Activated gamma-delta T cell treated with Interleukin-2 at 50 U/mL for 16 hours (primary cell): ENCODE measurements at places on chromosomes 5 and 9.
A peak's percentile ranks its signal among the peaks of the same experiment; 100 is the strongest.

DNA sequence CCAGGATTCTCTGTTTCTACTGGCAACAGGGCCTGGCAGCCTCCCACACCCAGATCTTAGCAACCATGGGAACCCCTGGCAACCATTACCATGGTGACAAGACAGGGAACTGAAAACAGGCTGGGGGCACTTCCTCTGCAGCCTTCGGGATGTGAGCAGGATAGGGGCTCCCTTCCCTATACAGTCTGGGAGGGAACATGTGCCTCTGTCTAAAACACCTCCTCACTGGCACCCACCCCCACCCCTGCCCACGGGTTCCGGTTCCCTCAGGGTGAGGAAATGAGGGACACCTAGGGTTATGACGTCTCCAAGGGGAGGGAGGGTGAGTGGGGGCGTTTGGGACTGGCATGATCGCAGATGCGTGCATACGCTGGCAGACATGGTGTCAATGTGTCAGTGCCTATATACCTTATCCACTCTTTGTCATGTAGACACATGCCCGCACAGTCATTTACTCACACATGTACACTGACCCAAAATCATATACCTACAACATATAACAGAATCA lies 3.0 kb upstream of the DNAJB5 start:
- DNase-seq = peak; percentile 38

- DNase-seq = no peak
These were observed 182.8 kb downstream of the SEMA5A start for GRCh38 chr5:9363026-9363425.

DNA sequence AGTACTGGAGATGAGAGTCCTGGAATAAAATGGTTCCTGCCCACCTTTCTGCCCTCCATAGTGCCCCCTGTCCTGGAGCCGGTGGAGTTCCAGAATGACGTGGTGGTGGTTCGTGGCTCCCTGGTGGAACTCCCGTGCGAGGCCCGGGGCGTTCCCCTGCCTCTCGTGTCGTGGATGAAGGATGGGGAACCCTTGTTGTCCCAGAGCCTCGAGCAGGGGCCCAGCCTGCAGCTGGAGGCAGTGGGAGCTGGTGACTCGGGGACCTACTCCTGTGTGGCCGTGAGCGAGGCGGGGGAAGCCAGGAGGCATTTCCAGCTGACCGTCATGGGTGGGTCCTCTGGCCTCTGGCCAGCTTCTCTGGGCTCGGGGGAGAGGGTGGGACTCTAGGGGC lies 51.1 kb upstream of the ASS1 start:
- DNase-seq = no peak

DNA sequence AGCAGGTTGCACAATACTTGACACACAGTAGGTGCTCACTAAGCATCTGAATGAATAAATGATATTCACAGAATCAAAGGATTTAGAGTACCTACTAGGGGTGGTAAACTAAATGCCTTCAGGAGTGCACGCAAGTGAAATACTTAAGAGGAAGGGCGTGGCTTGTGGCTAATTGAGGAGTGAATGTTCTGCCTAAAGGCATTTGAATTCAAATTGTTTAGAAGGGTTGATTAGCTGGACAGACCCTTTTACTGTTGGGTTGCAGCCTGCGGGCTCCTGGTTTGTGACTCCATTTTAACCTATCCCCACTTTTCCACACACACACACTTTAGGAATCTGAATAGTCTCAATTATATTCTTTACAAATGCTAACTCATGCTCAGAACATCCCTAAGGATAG lies 63.1 kb downstream of the PPP2R2B start:
- DNase-seq = no peak

DNA sequence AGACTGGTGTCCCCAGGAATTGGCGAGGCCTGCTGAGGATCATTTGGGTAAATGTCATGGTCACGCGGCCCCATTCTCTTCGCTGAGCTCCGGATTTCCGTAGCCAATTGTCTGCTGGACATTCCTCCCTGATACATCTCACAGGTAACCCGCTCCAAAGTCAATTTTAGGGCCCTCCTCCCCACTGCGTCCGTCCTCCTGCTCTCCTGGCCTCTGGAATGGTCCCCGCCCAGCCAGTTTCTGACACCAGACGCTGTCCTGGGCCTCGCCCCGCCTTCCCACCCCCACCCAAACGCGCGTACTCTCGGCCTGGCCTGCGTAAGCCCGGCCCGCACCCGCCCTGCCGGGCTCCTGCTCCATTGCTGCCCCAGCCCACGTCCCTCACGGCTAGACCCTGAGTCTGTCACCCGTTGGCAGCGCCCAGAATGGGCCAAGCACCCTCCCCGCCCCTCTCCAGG lies 202.0 kb downstream of the AUH start:
- DNase-seq = no peak

GRCh38 chr5:93717162-93717561 lies 24.2 kb downstream of the POU5F2 start:
- no peak for DNase-seq

- no peak for DNase-seq
These were observed 113.7 kb upstream of the EPB41L4A start for GRCh38 chr5:112532654-112533360.

- DNase-seq = no peak
These were observed 29.2 kb downstream of the SUSD1 start for GRCh38 chr9:112145886-112146285.

DNA sequence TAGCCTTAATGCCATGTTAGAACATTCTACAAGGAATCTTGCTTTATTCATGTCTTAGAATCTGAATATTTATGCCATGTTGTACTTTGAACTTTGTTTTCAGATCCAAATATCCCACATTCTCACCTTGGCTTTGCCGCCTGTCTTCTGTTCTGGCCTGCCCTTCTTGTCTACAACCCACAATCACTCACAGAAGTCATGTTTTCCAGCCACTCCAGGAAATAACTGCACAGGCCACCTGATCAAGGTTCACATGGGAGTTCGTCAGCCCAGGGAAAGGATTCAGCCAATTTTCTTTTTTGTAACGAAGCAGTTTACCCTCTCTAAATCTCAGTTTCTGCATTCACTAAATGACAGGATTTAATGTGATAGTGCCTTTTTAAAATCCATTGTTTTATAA lies 70.5 kb downstream of the JAKMIP2 start:
- DNase-seq = no peak

DNA sequence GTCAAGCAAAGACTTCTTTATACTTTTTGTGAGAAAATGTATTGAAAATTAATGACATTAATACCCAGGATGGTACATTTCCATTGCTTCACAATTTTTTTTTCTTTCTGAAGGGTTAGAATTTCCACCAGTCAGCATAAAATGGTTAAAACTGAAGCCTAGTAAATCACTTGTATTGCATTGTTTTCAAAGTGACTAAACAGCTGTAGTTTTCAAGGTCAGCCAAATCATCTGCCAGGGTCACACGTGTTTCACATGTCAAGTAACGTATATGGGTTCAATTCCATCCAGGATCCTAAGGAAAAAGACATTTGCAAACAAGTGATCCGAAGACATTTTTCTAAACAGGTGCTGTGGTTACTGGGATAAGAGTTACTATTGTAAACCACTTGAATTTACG lies 574.2 kb downstream of the RAB3C start:
- no peak for DNase-seq

DNA sequence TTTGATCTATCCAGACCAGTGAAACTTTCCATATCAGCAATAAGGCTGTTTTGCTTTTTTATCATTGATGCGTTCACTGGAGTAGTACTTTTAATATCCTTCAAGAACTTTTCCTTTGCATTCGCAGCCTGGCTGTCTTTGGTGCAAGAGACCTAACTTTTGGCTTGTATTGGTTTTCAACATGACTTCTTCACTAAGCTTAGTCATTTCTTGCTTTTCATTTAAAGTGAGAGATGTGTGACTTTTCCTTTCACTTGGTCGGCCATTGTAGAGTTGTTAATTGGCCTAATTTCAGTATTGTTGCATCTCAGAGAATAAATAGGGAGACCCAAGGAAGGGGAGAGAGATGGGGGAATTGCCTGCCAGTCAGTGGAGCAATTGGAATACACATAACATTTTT lies 26.4 kb upstream of the CMYA5 start:
- no peak for DNase-seq

GRCh38 chr9:91682806-91683205 lies 259.2 kb upstream of the NFIL3 start:
- DNase-seq = no peak

GRCh38 chr5:37900692-37901091 lies 60.9 kb upstream of the GDNF start:
- no peak for DNase-seq
